AG08395 (cell line): ENCODE measurements at places on chromosomes 7 and 10.

GRCh38 chr10:1151076-1152033 lies 95.2 kb downstream of the WDR37 start:
- DNase-seq: no peak

DNA sequence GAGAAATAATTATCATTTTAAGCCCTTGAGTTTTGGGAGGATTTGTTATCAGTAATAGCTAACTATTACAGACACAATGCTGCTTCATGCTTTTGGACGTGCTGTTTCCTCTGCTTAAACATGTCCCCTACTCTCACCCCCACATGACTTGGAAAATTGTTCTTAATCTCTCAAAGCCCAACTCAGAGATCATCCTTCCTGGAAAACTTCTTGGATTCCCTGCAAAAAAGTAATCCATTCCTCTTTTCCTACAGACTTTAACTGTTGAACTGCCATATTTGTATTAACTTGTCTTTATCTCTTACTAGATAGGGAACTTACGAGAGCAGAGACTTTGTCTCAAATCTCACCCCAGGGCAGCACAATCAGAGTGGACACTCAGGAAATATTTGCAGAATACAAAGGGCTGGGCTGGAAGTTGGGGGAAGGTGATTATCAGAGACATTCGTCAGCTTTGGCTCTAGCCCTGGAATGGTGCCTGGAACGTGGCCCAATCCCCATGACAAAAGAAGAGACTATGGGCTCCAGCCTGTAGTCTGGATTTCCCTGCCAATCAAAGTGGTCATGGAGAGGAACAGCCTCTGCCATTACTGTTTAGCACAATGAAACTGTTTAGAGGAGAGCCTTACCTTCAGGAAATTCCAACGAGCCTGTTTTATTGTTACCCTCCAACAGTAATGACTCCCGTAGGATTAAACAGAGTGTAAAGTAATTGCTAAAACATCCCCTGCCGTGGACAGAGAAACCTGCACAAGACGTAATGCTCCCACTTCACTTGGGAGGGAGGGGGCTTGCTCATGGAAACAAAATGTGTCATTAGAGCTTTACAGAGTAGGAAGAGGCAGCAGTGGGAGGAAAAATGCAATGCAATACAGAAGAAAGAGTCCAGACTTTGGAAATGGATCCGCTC lies 140.4 kb upstream of the AUTS2 start:
- peak; percentile 57 for DNase-seq

- DNase-seq: no peak
Measured at GRCh38 chr10:124748953-124749645, 4.9 kb upstream of the FAM53B start.

DNA sequence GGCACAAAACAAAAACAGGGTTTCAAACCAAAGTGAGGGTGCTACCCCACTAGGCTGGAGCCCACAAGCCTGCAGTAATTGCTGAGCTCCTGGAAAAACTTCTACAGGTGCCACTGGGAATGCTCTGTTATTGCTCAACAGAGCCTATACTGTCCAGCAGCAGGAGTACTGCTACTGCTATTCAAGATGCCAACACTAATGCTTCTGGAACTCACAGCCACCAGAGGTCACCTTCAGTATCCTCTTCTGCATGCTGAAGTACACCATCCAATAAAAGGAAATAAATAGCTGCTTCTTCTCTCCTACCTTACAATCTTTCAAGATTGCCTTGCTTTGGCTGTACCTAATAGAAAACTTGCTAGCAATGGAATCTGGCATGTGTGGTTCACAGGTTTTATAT lies 222.0 kb downstream of the LRRN3 start:
- DNase-seq: peak; percentile 2

DNA sequence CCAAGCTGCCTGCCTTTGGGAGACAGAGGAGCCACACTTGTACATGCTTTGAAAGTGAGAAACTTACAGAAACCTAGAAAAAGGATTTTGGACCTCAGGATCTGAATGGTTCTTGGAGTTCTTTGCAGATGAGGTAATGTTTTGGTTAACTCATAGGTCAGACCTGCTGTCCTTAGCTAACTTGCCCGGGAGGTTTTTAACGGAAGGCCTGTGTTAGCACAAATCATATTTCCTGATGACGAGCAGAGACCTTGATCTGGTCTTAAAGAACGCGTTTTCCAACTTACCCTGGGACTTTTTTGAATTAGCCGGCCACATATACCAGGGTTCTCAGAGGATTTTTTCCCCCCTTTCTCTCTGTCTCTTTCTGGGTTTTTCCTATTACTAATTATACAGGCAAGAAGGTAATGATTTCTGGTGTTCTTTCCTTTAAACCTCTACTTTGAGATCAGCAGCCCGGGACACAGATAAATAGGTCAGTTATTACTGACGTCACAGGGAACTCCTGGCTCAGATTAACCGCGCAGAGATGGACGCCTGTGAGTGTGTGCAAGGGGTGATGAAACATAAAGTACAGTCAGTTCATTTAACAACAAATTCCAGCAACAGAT lies 101.7 kb upstream of the KLF6 start:
- DNase-seq: peak; percentile 73

- DNase-seq: no peak
Measured at GRCh38 chr10:84432891-84433290, 104.5 kb downstream of the CCSER2 start.

DNA sequence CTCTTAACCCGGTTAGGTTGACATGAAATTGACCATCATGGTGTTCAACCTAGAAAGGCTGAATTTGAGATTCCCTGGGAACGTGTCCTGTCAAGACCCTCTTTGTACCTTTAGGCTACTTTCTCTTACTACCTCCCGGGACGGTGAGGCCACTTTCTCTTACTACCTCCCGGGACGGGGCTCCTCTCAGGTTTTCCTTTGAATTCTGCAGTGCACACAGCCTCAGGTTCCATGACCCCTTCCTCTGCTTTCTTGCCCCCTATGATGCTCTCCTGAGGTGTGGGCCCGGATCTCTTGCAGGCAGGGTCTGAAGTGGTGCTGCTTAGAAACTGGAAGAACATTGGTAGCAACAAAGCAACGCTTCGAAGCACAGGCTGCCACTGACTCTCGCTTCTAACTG lies 155.3 kb downstream of the CAMK1D start:
- DNase-seq: no peak

GRCh38 chr10:7035126-7035761 lies 375.6 kb downstream of the SFMBT2 start:
- no peak for DNase-seq

DNA sequence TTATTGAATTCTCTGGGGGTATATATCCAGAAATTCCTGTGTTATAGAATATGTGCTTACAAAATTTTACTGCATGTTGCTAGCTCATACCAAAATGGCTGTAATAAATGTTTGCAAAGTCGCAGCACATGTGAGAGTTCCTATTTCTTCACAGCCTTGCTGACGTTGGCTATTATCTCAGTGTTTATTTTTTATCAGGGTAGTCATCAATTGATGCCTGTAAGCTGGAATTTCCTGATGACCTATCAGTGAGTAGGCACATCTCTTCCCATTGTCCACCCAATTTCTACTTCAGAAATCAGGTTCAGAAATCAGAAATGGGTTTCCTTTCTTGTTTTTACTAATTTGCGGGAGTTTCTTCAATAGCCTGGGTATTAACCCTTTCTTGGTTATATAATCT lies 268.1 kb upstream of the FZD8 start:
- peak; percentile 59 for DNase-seq

- DNase-seq: no peak
Measured at GRCh38 chr7:115356139-115356746, 434.3 kb downstream of the MDFIC start.

GRCh38 chr7:120169996-120170783 lies 102.8 kb upstream of the KCND2 start:
- DNase-seq: no peak

DNA sequence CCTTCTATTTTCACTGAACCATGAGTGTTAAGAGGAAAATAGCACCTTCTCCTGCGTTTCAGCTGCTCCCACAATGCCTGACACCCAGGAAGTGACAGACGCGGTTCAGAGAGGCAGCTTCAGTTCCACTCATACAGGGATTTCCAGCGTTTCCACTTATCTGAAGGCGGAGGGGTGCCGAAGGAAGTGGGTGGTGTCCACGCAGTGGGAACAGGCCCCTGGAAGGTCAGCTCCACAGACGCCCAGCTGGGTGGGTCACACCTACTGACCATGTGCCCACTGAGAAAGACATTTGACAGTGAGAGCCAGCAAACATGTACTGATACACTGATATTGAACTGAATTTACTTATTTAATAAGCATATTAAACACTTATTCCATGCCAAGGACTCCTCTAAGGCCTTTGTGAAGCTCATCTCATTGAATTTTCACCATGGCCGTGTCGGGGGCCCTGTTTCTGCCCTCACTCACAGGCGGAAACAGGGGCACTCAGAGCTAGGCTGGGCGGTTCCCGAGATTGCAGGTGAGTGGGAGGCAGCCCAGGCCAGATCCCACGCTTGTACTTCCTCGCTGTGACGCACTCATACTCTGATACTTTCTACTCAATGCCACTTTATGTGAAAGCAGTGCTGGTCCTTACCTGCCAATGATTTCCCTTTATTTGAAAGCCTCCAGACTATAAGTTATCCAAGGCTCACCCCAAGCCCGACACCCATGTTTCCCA lies 96.8 kb downstream of the TCERG1L start:
- no peak for DNase-seq

- DNase-seq: no peak
Measured at GRCh38 chr10:93245779-93246178, 172.1 kb downstream of the CYP26A1 start.

- DNase-seq: no peak
Measured at GRCh38 chr10:76840802-76841201, 796.8 kb downstream of the KCNMA1 start.

GRCh38 chr10:131746241-131746711 lies 154.5 kb upstream of the PPP2R2D start:
- DNase-seq: no peak

- no peak for DNase-seq
Measured at GRCh38 chr10:103166523-103166922, 26.5 kb downstream of the NT5C2 start.

- DNase-seq: no peak
Measured at GRCh38 chr10:72080042-72080975, 8.0 kb downstream of the SPOCK2 start.

DNA sequence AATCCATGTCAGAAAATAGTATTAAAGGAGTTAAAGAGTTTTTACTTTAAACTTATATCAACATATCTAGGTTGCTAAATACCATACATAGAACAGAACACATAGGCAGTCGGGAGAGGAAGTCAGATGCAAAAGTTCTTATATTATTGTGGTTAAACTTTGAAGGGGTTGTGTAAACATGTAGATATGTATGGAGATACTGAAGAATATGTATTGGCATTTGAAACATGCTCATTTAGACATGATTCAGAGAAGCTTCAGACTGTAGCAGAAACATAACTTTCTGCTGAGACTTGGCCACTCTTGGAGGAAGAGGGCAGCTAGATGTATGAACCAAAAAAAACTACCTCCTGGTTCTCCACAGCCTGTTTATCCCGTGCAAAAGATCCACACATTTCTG lies 103.5 kb upstream of the FERD3L start:
- DNase-seq: no peak

DNA sequence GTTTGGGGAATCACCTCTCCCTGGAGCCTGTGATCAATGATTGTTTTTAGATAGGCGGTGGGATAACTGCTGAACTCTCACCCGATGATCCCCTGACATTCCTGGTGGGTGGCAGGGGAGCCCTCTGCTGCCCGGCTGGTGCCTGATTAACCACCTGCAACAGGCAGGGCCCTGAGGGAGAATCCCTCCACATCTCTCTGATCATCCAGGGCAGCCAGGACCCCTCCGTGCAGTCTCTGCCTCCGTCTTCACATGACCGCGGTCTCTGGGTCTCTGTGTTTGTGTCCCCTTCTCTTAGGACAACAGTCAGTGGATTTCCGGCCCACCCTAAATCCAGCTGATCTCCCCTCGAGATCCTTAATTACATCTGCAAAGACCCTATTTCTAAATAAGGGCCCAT lies 17.4 kb downstream of the CALML5 start:
- no peak for DNase-seq

DNA sequence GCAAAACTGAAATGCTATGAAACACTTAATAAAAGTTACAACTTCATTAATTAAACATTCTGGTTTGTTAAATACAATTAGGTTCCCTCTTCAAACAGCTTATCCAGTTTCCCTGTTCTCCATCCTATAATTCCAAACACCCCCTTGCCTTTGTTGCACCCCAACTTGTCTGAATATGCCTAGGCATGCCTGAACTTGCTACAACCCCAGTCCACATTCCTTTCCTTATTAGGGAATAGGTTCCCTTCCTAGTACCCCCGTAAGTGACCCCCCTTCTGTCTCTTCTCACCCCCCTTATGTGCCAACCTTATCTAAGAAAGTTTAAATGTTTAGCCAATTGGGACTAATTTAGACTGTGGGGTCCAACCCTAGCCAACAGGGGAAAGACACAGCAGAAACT lies 295.7 kb upstream of the GALNT17 start:
- no peak for DNase-seq

DNA sequence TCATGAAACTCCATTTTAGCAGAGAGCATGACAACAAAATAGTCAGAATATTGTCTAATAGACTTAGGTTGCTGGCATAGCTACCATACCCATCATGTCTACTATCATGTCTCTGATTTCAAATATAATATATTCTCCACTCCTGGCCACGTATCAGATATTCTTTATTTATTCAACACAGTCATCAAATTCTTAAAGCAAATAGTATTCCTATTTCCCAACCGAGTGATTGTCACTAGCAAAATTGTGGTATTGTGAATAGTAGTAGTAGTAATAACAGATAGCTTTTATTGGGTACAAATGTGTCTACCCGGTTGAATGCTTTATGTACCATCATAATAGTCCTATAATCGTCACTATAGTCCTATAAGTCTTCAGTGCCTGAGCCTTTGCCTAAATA lies 918.6 kb downstream of the KCNMA1 start:
- no peak for DNase-seq

DNA sequence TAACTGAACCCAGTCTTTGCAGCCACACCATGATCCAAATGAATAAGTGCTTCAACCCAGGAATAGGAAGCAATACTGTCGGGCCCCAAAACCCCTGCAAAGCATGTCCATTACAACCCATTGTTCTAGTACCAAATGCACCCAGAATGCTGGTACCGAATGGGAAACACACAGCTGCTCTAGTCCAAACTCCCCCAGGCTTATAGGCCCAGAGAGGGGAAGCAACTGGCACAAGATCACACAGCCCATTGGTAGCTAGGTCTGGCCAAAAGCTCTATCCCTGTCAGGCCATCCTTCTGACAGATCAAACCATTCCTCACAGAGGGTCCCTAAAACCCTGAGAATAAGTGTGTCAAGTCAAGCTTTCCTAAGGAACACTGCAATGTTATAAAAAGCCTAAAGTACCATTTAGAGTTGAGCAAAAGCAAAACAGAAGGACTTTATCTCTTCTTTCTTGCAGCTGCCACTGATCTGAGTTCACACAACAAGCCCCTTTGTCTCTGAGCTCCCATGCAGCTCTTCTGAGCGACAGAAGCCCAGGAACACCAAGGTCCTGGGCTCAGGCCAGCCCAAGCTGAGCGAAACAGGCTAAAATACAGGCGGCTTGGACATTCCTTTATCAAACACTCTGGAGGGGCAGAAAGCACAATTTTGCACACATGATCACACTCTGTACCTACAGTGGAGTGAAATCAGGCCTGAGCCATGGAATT lies 116.7 kb downstream of the SGMS1 start:
- no peak for DNase-seq
